ENCODE measurements at places on chromosomes 5 and 9.

DNA sequence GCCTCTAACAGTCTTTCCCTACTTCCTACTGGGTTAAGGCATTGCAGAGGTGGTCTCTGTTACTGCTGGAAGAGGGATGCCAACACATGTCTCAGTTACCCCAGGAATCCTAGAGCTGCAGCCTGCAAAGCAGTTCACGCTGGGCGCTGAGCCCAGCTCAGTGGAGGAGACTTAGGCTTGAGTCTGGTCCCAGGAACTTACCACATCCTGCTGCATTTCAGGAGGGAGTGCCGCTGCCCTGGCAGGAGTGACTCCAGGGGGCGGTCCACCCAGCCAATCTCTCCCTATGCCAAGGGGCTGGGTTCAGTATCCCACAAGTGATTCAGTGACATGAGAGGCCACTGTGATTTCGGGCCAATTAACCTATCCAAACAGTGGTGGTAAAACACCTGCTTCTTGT lies 7.6 kb downstream of the TTC16 start:
- no peak for DNase-seq

DNA sequence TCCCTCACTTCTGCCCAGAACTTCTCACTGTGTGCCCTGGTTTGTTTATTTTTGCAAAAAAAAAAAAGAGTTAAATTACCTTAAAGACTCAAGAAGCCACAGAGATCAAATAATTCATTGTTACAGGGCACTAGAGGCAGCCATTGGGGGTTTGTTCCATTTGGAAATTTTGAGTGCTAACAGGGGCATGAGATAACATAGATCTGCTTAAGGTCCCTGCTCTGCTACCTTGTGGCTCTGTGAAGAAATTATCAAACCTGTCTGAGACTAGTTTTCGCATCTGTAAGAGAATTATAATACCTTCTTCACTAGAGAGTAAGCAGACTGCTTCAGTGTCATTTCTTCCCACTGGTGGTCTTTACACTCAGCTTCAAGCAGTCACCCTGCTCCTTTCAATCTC lies 394 bp downstream of the TLR4 start:
- DNase-seq: no peak

- DNase-seq: no peak
These were observed 273.1 kb upstream of the DAB2 start for GRCh38 chr5:39697881-39698280.

DNA sequence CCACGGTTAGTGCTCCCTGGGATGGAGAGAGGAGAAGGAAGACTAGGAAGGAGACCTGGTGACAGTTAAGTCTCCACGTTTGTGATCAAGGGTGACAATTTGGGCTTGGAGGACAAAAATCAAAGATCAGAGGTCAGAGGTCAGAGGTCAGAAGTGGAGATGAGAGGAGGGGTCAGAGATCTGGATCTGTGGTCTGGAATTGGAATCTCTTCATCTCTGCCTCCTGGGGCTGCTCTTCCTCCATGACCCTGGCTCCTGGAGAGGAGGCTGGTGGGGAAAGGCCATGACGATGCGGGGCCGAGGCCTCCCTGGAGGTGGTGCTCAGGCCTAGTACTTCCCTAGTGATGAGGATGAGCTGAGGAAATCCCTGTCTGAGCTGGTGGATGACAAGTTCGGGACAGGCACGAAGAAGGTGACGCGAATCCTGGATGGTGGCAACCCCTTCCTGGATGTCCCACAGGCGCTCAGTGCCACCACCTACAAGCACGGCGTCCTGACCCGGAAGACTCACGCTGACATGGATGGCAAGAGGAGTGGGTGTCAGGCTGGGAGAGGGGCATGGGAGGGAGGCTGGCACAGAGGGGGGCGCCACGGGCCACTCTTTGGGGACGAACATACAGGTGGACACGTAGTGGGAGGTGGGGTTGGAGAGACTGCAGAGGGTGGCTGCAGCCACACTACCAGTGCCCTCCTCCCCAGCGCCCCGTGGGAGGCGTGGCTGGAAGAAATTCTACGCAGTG lies 41.0 kb downstream of the PSD2 start:
- DNase-seq: no peak
